ENCODE measurements at places on chromosomes 12 and 14.

DNA sequence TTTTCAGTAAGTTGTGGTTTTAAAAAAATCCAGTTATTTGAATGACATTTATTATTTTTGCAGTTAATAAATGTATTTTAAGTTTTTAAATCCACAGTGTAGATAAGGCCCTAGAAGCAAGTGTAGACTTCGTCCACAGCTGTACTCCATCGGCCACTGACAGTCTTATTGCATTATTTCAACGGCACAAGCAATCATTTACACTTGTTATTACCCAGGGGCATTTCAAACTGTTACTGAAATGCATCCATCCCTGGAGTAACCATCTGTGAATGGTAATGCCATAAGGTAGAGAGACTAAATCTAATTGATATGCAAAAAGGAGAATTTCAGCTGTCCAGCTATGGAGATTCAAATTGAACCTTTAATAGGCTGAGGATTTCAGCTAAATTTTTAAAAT, 48.4 kb downstream of the BICD1 start:
- no peak for DNase-seq

- peak; percentile 85 for DNase-seq
These were observed 38.0 kb upstream of the RIN3 start for GRCh38 chr14:92475451-92476187.

DNA sequence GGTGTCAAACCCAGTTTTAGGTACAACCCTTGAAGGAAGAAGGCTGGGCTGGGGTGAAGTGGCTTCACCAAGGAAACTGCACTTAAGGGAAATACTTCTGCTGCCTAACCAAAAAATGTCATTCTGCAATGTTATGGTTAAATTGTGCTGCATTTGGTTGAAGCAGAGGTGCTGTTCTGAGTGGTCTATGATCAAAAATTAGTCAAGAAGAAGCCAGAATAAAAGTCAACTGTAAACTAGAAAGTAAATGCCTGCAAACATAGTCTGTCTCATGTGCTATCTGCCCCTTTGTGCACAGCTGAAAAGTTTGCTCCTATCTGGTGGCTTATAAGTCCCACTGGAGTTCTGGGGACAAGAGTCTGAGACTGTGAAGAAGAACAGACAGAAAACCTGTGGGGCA, 158.8 kb downstream of the C12orf42 start:
- no peak for DNase-seq

DNA sequence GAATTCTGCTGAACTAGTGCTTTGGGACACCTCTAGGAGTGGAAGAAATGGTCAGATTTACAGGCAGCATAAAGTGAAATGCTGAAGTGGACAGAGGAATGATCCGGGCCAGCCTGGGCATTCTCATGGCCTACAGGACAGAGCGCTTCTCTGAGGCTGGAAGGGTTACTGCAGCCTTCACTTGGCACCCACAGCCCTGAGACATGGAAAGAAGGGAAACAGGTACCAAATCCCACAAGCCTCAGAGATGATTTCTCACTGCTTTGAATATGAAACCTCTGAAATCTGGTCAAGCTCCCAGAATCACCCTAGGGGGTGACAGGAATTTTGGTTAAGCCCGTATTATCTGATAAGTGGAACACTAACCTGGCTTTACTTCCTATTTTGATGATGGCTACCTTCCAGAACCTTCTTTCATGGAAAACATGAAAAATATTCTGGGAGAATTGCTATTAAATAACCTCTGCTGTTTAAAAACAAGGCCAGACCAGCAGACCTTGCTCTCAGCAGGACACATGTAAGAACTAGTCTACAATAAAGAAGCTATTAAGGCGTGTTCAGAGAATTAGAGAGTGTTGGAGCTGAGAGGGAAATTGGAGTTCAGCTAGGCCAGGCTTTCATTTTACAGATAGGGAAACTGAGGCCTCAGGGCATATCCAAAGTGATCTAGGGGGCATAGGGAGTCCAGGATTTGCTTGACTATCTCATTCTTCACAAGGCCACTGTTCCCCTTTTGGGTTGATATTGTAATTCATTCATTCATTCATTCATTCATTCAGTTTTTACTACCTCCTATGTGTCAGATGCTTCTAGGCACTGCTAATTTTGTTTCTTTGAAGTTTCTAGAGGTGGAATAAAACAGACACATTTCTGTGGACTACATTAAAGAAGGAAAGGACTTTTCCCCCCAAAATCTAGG, 281.5 kb downstream of the ZFP36L1 start:
- DNase-seq = no peak

DNA sequence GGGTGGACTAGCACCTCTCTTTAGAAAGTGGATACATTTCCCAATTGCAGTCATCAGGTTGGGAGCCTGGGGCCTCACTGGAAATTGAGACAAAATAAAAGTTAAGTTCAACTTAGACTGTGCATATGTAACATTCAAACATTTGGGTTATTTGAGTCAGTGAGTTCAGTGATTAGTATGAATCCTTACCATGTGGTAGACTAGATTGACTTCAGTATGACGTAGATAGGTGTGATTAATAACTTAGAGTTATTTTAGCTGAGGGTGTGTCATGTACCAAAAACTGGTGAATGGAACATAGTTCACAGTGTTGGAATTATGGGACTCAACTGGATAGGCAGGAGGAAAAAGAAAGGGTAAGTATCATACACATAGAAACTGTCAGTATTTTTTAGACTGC, 8.0 kb upstream of the SSTR1 start:
- DNase-seq = no peak

- no peak for DNase-seq
These were observed 15.1 kb downstream of the POU6F1 start for GRCh38 chr12:51202718-51203117.

DNA sequence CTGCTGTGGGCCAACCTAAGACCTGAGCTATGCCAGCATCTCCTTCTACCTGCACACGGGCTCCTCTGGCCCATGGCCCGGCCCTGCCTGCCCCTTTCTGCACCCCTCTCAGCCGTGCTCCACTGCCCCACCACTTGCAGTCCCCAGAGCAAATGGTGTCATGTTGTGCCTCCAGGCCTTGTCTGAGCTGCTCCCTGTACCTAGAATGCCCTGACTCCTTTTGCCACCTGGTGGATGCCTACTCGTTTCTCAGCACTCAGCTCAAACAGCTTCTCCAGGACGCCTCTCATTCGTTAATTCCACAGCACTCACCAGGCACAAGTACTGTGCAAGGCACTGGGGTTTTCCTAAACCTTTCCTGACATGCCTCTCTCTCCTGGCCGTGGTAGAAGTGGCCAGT, 63.2 kb upstream of the PNMA1 start:
- DNase-seq = no peak

- DNase-seq = no peak
These were observed 5.4 kb downstream of the SRSF5 start for GRCh38 chr14:69772082-69773017.

- peak; percentile 92 for DNase-seq
These were observed at the start of gene VDR for GRCh38 chr12:47904713-47905709. VDR (minus strand) TSS chr12:47904994; CDS start chr12:47879113, 25,881 bp downstream.

DNA sequence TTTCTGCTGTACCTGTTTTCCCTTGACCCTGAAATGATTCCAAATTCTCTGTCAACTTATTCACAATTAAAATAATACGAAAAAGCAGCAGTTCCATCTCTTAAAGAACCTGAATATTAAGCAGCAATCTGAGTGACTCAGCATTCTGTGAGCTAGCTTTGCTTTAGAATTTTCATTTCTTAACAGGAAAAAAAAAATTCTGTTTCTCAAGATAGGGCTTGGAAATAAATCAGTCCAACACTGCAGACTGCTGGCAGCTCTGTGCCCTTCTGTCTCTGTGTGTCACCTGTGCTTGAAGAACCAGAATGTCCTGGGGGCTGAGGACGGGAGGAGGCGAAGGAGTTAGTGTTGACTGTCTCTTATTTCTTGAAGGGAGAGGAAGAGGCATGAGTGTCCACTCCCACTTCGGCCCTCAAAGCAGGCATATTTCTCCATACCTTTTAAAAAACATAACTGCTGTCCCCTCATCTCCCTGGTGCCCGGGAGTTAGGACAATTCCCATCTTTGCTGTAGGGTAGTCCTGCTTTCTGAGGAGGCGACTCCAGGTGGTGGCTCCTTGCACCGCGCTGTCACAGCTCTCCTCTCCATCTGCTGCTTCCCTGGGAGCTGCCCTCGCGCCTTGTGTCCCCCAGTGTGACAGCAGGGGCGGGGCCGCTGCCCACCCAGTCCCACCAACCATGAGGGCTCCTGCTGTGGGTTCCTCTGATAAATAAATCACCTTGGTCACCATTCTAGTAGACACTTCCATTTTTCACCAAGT, 203.1 kb downstream of the CALM1 start:
- no peak for DNase-seq

DNA sequence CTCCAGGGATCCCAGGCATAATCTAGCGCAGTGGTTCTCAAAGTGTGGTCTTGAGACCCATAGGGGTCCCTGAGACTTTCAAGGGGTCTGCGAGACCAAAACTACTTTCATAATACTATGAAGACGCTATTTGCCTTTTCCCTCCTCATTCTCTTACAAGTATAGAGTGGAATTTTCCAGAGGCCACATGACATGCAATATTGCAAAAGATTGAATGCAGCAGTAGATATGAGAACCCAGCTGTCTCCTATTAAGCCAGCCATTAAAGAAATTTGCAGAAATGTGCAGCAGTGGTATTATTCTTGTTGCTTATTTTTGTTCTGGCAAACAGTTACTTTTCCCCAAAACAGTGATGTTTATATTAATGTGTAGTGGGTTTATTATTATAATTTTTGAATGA, 62.8 kb downstream of the VWF start:
- DNase-seq = no peak

- DNase-seq = no peak
These were observed 24.0 kb upstream of the SLC17A8 start for GRCh38 chr12:100332852-100333251.

GRCh38 chr12:132614861-132615578, 3.6 kb upstream of the P2RX2 start:
- DNase-seq = peak; percentile 81

DNA sequence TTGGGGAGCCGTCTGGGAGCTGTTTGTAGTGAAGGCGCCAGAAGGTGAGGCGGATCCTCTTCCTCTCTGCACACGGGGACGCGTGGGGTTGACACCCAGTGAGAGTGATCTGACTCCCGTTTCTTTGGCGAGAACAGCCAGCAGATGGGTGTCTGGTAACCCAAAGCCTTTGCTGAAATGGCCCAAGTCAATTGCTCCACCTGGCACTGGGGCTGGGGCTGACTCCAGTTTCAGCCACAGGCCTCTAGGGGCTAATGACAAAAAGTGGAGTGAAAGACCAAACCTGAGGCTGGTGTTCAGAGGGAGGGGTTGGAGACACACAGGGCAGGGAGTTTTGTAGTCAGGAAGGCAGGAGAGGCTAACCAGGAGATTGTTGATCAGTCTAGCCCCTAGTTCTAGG, 87.0 kb downstream of the FRMD6 start:
- DNase-seq = no peak

- DNase-seq = no peak
These were observed 424 bp downstream of the BBOF1 start for GRCh38 chr14:74019408-74020137.

GRCh38 chr14:63632932-63633514, 8.6 kb downstream of the WDR89 start:
- no peak for DNase-seq
